ENCODE measurements at places on chromosomes 11 and 22. TPM values are rescaled to one million over a fixed set of nuclear protein-coding genes. Genes with fewer than 3 reads are reported as not detected.

DNA sequence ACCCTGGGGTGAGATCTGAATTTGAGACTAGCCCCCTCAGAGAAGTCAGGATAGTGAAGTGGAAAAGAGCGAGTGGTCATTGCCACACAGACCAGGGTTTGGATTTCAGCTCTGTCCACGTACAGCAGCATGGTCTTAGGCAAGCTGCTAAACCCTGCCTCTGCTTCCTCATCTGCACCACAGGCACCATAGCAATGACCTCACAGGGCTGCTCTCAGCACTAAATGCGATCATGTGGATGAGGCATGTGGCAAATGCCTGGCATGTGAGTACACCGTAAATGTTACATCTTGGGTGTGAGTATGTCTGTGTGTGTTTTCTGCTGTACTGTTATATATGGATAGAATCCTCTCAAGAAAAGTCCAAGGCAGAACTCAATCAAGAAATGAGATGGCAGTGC, 15.8 kb downstream of the NAV2 start:
- H3K27ac ChIP-seq = no peak overlapping the region
- DNase-seq = peak; percentile 17
- H3K4me3 ChIP-seq = no peak overlapping the region
- peaks cover 65% of the 10 kb centered on the region for H3K4me1 ChIP-seq
- H3K27me3 ChIP-seq = no peaks in the 10 kb centered on the region
- no peaks in the 10 kb centered on the region for H3K36me3 ChIP-seq

DNA sequence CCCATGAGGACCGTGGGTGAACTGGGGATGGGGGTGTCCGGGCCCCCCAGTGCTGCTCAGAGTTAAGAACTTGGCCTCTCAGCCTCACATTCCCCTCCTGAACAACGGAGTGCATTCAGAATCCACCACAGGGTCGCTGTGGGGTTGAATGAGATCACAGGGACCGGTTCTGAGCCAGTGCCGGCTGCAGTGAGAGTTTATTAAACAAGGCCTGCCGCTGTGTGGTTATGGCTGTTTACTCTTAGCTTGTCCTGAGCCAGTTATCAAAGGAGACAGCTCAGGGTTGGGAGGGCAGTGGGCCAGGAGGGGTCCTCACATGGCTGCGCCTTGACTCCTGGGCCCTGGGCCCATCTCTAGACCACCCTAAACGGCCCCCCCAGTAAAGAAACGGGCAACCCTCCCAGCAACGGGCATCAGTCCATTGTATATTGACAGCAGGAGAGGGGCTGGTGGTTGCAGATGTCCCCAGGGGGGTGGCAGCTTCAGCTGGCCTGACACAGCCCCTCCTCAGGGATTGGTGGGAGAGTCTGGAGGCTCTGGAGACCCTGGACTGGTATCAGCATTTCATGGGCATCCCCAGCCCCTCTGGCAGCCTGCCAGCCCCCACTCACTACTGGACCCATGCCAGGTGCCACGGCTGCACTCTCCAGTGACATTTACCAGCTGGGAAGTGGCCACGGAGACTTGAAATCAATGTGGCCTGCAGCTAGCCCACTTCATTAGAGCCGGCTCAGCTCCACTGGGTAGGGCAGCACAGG, 15.1 kb upstream of the CABP7 start:
- H3K4me3 ChIP-seq = no peak overlapping the region
- no peaks in the 10 kb centered on the region for H3K36me3 ChIP-seq
- no peak overlapping the region for H3K27ac ChIP-seq
- H3K4me1 ChIP-seq = peaks cover 30% of the 10 kb centered on the region

- H3K4me3 ChIP-seq = no peak overlapping the region
- H3K36me3 ChIP-seq = no peaks in the 10 kb centered on the region
- no peak for DNase-seq
- no peaks in the 10 kb centered on the region for H3K4me1 ChIP-seq
- no peaks in the 10 kb centered on the region for H3K27me3 ChIP-seq
- H3K27ac ChIP-seq = no peak overlapping the region
These were observed 631.3 kb upstream of the ANO5 start for GRCh38 chr11:21561581-21561980.

GRCh38 chr11:4061700-4062099, 32.9 kb upstream of the RRM1 start:
- no peak for DNase-seq
- peaks cover 26% of the 10 kb centered on the region for H3K4me1 ChIP-seq
- peaks cover 33% of the 10 kb centered on the region for H3K36me3 ChIP-seq
- no peak overlapping the region for H3K27ac ChIP-seq
- H3K4me3 ChIP-seq = no peak overlapping the region
- H3K27me3 ChIP-seq = no peaks in the 10 kb centered on the region

DNA sequence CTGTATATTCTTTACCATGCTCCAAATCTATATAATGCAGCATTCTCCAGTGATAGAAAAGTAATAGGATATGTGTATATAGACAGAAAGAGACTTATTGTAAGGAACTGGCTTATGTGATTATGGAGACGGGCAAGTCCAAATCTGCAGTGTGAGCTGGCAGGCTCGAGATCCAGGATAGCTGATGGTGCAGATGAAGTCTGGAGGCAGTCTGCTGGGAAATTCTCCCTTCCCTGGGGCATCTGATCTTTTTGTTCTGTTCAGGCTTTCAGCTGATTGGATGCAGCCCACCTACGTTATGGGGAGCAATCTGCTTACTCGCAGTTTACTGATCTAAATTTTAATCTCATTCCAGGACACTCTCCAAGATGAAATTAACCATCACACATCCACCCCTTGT, 73.2 kb downstream of the GRK3 start:
- H3K4me3 ChIP-seq = no peak overlapping the region
- H3K27ac ChIP-seq = no peak overlapping the region
- H3K4me1 ChIP-seq = no peaks in the 10 kb centered on the region
- DNase-seq = no peak
- H3K36me3 ChIP-seq = no peaks in the 10 kb centered on the region
- H3K27me3 ChIP-seq = no peaks in the 10 kb centered on the region

DNA sequence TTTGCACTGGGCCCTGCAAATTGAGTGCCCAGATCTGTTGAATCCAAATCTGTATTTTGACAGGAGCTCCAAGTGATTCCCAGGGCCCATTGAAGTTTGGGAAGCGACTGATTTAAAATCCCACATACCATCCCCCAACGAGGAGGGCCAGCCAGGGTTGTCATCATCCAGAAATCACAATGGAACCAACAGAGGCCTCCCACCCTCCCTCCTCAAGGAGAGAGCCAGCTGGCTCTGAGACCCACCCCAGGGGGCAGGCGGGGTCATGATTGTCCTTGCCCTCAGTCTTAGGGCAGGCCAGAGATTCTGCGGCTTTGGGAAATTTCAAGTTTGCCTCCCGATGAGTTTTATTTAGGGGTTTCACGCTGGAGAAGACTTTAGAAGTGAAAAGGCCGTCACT, 358.2 kb downstream of the MN1 start:
- H3K4me3 ChIP-seq = no peak overlapping the region
- H3K27me3 ChIP-seq = peaks cover 28% of the 10 kb centered on the region
- no peak overlapping the region for H3K27ac ChIP-seq
- DNase-seq = no peak

DNA sequence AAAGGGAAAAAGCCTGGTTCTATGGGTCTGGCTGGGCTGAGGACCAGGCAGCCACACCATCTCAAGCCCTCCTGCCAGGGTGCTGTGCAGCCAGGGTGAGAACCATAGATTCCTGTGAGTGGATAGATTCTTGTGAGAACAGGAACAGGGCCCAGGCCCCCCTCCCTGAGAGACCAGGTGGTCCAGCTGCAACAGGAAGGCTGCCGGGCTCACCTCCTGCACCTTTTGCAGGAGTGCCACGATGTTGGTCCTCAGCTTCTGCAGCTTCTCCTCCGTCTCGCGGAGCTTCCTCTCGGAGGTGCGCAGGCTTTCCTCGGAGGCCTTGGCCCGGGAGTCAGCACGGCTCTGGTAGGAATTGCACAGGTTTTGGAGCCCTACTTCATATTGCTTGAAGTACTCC, 40.8 kb downstream of the MORC2 start:
- H3K36me3 ChIP-seq = no peaks in the 10 kb centered on the region
- H3K4me3 ChIP-seq = no peak overlapping the region
- no peak overlapping the region for H3K27ac ChIP-seq
- no peaks in the 10 kb centered on the region for H3K4me1 ChIP-seq
- DNase-seq = no peak
- no peaks in the 10 kb centered on the region for H3K27me3 ChIP-seq

DNA sequence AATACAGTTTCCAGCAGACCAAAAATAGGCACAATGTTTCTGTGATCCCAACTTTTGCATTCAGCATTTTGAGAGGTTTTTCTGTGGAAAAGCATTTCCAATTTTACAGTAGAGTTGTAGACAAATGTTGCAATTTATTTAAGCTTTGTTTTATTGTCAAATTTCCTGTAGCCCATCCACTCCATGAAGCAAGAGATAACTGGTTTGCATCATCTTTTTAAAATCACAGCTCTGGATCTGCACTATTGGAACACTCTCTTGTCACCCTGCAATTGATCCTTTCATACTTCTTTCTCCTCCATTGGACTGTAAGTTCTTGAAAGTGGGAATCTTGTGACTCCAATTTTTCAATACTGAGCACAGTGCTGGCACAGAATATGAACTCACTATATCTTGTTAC, 86.0 kb downstream of the MAML2 start:
- no peak overlapping the region for H3K27ac ChIP-seq
- DNase-seq = no peak
- H3K4me1 ChIP-seq = peaks cover 36% of the 10 kb centered on the region
- no peak overlapping the region for H3K4me3 ChIP-seq
- no peaks in the 10 kb centered on the region for H3K27me3 ChIP-seq
- H3K36me3 ChIP-seq = no peaks in the 10 kb centered on the region

DNA sequence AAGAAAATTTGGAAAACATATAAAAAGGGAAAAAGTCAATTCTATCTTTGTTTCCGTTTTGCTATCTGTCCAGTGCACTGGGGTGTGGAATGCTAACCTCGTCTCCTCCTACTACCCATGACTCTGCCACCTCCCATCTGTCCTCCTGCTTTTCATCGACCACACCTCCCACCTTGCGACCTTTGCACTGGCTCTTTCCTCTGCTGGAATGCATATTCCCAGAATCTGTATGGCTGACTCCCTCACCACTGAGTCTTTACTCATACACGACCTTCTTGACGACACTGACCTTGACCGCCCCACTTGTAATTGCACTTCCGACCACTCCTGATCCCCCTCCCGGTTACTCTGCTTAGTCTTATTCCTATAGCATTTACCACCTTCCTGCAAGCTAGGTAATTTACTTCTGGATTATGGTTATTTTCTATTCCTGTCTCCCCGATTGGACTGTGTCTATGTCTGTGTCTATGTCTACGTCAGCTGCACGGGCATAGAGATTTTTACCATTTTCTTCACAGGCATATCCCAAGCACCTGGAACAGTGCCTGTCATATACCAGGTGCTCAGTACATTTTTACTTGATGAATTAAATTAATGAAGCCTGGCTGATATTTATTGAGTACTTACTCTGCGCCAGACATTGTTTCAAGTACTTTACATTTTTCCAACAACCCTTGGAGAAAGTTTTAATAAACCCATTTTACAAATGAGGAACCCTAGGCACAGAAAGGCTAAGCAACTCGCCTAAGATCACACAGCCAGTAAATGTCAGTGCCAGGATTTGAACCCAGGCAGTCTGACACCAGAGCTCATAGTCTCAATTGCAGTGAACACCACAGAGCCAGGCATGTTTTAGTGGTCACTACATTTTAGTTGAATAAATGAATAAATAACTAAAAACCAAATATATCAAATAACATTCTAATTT, 89.3 kb upstream of the SLC22A12 start:
- H3K27me3 ChIP-seq = peaks cover 39% of the 10 kb centered on the region
- DNase-seq = no peak
- no peak overlapping the region for H3K27ac ChIP-seq
- H3K4me3 ChIP-seq = no peak overlapping the region
- H3K36me3 ChIP-seq = no peaks in the 10 kb centered on the region

DNA sequence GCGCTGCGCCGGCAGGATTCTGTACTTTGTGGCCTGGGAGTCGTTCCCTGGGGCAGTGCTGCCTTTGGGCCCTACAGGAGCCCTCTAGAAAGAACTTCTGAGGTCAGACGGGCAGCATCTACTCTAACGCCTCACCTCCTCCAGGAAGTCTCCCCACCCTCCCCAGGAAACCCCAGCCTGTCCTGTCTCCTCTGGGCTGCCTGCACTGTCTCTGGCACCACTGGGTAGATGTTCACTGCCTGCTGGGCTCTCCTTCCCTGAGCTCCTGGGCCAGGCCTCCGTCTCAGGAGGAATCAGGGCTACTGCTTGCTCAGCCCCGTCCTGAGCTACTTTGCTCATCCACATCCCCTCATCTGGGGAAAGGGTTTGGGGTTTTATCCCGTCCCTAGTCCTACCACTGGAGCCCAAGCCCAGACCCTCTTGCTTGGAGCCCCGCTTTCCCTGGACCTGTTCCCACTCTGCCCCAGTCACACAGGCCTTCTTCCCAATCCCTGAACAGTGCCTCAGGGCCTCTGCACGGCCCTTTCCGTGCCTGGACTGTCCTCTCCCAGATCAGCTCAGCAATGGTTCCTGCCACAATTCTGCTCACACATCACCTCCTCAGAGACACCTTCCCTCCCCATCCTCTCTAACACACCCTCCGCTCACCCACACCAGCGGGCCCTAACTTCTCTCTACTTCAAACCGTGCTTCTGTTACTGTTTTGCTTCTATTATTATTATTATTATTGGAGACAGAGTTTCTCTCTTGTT, 11.3 kb upstream of the TREH start:
- H3K4me3 ChIP-seq = peak overlapping the region; percentile 39
- peaks cover 8% of the 10 kb centered on the region for H3K4me1 ChIP-seq
- no peaks in the 10 kb centered on the region for H3K27me3 ChIP-seq
- H3K36me3 ChIP-seq = no peaks in the 10 kb centered on the region
- no peak for DNase-seq

- no peak overlapping the region for H3K4me3 ChIP-seq
- H3K27me3 ChIP-seq = no peaks in the 10 kb centered on the region
- no peaks in the 10 kb centered on the region for H3K36me3 ChIP-seq
- no peaks in the 10 kb centered on the region for H3K4me1 ChIP-seq
- H3K27ac ChIP-seq = no peak overlapping the region
- DNase-seq = no peak
These were observed 256.8 kb downstream of the INSC start for GRCh38 chr11:15371533-15371932.

DNA sequence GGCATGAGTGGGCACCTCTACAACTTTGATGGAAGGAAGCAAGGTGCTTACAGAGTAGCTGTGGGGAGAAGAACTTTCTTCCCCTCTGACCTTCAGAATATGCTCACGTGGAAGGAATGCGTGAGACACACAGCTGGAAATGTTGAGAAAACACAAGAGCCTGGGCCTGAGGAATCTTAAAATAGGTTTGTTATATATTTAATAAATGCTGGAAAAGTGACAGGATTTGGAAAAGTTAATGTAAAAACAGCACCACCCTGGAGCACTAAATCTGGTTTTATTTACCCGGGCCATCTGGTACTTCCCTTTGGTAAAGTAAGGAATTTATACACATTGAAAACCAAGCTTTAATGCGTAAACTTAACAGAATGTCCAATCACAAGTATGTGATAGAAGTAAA, 14.0 kb upstream of the AMPD3 start:
- H3K4me3 ChIP-seq = no peak overlapping the region
- peaks cover 11% of the 10 kb centered on the region for H3K27me3 ChIP-seq
- H3K36me3 ChIP-seq = no peaks in the 10 kb centered on the region

The ABCG4 gene
- 1.5 TPM for total RNA-seq

The PRODH gene
- total RNA-seq = 23.7 TPM

The TMEM86A gene
- 6.2 TPM for total RNA-seq

The CARD18 gene
- total RNA-seq = not detected

The OSBP gene
- 30.2 TPM for total RNA-seq

The PATE4 gene
- total RNA-seq = not detected
